NCI-H524 (cell line): ENCODE measurements at places on chromosomes 16 and 17.

DNA sequence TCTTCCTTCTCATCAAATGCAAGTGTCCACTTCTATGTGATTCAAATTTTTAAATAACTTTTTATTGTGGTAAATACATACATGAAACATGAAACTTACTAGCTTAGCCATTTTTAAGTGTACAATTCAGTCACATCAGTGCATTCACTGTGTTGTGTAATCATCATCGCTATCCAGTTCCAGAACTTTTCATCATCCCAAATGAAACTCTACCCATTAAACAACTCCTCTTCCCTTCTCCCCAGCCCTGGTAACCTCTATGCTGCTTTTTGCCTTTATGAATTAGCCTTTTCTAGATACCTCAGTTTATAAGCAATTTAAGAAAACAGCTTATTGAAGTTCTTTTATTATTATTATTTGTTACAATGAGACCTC, 41.1 kb upstream of the IL34 start:
- DNase-seq: no peak

DNA sequence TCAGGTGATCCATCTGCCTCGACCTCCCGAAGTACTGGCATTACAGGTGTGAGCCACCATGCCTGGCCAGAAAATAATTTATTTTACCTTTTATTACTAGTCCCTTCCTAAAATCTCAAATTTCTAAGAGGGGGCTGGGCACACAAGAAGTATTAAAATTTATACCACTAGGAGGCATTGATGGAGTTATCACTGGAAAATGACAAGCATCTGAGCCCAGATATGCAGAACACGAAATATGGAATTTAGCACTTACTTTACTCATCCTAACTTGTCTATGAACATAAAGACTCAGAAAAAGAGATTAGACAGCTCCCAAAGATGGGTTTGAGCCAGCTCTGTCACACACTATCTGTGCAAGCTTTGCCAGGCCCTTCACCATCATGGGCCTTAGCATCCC, 46.4 kb downstream of the STAT5A start:
- DNase-seq: no peak

DNA sequence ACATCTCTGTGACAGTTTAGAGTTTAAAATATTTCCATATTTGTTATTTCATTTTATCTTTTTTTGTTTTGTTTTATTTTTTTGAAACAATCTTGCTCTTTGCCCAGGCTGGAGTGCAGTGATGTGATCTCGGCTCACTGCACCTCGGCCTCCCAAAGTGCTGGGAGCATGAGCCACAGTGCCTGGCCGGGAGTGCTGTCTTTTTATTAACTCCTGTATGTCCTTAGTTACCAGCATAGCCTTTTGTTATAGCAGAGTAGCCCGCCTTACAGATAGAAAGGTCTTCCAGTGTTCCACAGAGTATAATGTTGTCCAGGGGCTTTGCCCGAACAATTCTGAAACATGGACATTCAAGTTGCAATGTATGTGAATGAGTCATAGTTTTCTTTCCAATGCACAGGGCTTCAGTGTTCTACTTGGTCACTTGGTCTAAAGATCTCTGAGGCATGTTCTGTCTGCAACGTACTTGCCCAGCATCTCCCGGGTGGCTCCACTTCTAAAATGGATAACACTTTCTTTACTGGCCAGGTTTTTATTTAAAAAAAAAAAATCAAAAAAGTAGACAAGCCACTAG, 125.6 kb downstream of the KCNJ18 start:
- DNase-seq: no peak

- DNase-seq: peak; percentile 83
Measured at GRCh38 chr17:1043601-1044251, 46.8 kb downstream of the TIMM22 start.

DNA sequence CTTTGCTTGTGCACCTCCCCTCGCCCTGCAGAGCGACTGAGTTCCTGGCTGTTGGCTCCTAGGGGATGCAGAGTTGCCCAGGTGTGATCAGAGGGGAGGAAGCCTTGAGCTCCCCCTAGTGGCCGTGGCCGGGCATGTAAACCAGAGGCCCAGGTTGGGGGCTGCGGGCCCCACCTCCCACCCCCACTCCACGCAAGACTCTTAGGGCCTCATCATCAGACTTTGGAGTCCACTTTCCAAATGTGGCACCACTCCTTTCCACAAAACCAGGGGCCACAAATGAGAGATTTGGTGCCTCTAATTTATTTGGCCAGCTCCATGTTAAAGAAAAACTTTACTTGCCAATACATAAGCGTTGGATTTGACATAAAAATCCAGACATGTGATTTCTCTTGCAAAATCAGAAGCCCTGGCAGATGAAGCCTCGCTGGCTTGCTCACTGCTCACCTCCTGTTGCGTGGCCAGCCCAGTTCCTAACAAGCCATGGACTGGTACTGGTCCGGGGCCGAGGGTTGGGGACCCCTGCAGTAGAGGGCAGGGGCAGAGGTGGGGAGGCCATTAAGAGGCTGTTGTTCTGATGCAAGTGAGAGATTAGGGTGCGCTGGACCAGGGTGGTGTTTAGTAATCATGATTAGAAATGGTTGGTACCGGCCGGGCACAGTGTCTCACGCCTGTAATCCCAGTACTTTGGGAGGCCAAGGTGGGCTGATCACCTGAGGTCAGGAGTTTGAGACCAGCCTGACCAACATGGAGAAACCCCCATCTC, 28.7 kb upstream of the GAS7 start:
- DNase-seq: no peak
